ENCODE measurements at places on chromosomes 11 and 22.

DNA sequence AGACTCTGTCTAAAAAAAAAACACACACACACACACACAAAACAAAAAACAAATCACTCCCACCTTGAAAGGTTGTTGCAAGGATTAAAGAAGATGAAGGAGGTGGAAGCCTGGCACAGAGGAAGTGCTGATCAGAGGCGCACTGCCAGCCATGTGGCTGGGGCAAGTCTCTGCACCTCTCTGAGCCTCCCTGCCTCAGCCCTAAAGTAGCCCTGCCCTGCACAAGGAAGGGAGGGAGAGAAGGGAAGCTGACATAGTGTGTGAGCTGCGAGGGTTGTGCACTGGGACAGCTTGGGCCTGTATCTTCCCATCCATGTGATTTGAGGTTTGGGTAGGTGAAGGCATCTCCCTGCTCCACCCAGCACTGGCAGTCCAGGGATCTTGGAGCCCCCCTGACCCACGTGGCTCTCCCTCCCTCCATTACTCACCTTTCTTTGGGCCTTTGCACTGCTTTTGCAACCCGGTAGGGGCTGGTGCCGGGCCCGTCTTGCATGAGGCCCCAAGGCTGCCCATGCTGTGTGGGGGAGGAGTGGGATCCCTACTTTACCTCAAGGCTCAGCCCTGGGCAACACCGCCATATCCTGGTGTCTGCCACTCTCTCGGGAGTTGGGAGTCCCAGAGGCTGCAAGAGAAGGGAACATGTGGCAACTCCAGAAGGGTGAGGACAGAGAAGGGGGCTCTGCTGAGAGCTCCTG lies 30.5 kb downstream of the IFT27 start:
- no peak for DNase-seq

- no peak for DNase-seq
Measured at GRCh38 chr11:62600367-62601121, 1.1 kb downstream of the MTA2 start.

DNA sequence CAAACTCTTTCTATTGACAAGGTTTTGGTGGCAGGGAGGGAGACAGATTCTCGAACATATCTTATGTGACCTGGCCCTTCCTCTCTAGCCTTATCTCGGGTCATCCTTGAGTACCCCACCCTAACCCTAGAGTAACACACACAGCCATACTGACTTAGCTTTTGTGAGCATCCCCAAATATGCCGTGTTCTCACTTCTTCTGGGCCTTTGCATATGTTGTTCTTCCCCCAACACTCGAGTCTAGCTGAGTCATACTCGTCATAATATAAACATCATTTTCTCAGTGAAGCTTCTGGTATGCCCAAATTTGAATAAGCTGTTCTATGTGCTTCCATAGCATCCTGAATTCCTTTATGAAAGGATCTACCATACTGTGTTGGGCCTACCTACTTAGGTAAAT lies 8.0 kb downstream of the TTC17 start:
- no peak for DNase-seq

GRCh38 chr11:119055901-119056300 lies 1.1 kb downstream of the HYOU1 start:
- DNase-seq = no peak

- DNase-seq = no peak
Measured at GRCh38 chr11:36056160-36056751, 112.4 kb downstream of the LDLRAD3 start.

DNA sequence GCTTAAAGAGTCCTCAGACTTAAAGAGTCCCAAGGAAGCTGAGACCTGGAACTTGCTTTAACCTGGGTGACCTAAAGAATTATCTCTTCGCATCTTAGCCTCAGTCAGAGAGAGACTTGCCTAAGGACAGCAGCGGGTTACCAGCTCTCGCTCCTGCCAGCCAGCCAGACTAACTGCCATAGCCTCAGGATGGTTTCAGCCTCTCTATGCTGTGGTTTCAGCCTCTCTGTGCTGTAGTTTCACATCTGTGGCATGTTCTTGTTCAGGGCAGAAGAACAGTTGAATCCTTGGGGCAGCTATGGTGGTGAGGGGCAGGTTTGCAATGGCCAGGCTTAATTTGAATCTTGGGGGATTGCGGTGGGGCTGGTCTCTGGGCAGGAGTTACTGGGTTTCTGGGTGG lies 2.3 kb downstream of the FRMD8 start:
- no peak for DNase-seq

- DNase-seq = peak; percentile 56
Measured at GRCh38 chr11:2933375-2934020, 4.3 kb upstream of the PHLDA2 start.

DNA sequence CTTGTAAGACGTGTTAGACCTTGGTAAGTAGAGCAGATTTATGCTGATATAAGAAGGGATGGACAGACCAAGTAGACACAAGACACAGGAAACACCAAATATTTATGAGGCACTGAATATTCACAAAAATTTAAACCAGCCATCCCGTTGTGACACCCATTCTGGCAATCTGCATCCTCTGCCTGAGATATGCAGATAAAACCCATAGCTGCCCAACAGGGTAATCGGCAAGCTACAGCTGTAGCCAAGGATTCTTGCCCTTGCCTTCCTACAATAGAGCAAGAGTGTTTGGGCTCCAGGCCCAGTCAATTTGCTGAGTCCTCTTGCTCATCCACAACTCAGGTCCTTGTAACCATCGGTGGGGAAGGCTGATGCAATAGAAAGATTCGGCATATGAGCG lies 18.5 kb upstream of the MPZL2 start:
- DNase-seq = no peak

DNA sequence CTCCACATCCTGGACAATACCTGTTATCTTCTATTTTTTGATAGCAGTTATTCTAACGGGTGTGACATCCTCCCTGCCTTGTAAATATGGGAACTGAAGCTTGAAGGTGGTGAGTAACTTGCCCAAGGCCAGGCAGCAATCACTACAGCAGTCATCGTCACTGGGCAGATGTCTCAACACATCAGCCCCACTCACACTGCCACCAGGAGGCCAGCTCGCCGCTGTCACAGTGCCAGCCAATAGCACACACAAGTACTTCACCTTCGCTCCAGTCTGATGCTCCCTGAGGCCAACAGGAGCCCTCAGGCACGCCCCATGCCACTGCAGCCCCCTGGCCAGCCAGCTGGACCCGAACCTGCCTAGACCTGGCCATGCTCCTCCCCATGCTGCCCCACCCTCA lies 4.9 kb upstream of the TTLL1 start:
- DNase-seq = no peak

All from CD4-positive, alpha-beta T cell treated with Interleukin-4 for 4 hours (primary cell).